AML-193 (cell line): ENCODE measurements at places on chromosomes 6 and 20.
A peak's percentile ranks its signal among the peaks of the same experiment; 100 is the strongest.

- no peak for DNase-seq
These were observed 113.5 kb downstream of the JARID2 start for GRCh38 chr6:15359335-15359862.

DNA sequence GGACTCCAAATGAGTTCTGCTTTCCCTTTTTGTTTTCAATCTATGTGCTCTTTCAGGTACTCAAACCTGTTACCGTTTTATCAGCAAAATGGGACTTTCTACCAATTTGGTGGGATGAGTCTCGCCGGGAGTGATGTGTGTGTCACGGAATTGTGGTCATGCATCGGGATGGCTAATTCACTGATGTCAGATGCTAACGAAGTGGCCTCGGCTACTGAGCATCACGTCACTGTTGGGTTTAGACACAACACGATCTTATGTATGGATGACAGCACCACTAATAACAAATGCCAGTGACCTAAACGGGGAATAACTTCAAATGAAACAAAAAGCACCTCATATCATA, 1.6 kb upstream of the PCK1 start:
- DNase-seq: no peak

DNA sequence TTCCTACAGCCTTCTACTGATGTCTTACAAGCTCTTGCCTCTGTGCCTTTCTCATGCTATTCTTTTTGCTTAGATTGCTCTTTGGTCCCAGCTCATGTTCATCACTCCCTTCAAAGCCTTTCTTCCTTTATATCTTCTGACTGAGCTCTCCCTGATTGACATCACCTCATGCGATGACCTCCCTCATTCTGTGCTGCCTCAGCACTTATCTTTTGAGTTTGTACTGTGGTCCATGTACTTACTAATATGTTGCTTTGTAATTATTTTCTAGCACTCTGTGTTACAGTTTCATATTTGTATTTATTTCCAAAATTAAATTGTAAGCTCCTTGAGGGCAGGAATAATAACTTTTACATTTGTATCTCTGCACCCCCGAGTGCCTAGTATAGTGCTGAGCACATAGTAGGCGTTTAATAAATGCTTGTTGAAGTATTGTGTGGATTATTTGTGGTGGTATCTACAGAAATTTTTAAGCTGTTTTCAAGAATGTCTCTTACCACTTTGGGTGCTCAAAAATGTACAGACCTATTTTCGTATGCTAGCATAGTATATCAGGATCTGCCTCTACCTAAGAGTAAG, 17.4 kb downstream of the ZKSCAN8 start:
- DNase-seq: no peak

GRCh38 chr20:58117944-58118343, 110.5 kb downstream of the ANKRD60 start:
- DNase-seq: no peak

GRCh38 chr20:47610247-47610944, 108.7 kb downstream of the NCOA3 start:
- peak; percentile 70 for DNase-seq

DNA sequence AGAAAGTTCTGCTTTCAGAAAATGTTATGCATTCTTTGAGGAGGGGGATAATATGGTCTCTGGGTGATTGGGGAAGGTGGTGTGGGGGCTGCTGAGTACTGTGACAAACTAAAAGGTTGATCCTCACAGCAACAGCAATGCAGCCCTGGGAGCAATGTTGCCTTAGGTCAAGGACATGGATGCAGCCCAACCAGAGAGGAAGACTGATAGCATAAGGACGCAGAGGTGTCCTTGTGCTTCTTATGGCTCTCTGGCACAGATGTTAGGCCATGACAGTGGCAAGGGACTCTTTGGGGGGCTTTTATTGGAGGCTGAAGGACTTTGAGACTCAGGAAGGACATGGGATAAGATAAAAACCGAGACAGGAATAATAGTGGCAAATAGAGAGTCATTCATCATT, 186.2 kb upstream of the PHACTR1 start:
- DNase-seq: no peak

DNA sequence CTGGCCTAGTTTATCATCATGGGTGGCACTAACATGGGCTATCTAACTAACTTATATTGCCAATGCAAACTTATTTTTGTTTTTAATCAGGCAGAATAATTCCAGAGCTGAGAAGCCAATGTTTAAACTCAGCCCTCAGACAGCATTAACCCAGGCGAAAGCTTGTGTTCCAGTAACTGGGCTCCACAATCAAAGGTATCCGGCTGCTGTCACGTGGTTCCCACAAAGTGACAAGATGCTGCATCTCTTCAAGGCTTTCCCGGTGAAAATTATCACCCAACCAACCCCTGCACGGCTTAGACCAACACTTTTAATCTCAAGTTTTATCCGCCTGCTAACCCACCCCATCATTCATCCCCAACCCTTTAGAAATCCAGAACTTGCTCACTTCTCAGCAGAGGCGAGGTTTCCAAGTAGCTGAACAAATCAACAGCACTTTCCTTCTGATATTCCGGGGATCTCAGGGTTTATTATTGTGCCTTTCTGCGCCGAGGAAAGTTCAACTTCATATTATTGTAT, 885 bp downstream of the MTCL3 start:
- DNase-seq: no peak

GRCh38 chr20:53974785-53975555, 95.4 kb downstream of the BCAS1 start:
- DNase-seq: no peak

DNA sequence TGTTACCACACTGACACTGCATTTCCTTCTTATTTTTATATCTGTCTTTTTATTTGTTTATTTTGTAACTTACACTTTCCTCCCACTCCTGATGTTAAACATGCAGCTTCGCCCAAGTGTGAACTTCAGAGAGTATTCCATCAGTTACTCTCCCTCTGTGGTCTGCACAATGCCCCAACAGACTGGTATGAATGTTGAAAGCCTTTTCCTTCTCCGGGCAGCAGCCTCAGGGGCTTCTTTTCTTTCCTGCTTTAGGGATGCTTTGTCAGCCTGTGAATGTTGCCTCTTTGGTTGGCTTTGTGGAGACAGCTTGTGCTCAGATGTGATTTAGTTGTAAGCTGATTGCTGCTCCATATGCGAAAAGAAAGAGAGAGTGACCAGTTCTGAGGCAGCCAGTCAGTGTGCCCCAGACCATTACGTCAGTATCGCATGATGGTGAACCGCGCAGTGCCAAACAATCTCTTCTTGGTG, 44.0 kb downstream of the SMPDL3A start:
- DNase-seq: no peak

DNA sequence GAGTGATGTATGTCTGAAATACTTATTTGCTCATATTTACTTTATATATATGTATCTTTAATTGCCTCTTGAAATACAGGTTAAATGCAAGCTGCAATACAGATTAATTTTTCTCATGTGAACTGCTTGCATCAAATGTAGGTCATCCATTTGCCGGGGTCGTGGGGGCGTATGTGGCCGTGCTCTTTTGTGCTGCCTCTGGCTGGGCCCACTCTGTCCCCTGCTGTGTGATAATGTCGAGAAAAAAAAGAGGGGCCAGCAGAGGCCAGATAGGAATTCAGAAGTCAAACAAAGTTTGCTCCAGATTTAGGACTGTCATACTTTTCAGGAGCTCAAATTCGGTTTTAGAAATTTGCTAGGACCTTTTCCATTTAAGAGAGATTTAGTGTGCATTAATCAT, 459.6 kb upstream of the SOX4 start:
- DNase-seq: no peak

- no peak for DNase-seq
These were observed 2.2 kb downstream of the CBLN4 start for GRCh38 chr20:56002908-56003800.

DNA sequence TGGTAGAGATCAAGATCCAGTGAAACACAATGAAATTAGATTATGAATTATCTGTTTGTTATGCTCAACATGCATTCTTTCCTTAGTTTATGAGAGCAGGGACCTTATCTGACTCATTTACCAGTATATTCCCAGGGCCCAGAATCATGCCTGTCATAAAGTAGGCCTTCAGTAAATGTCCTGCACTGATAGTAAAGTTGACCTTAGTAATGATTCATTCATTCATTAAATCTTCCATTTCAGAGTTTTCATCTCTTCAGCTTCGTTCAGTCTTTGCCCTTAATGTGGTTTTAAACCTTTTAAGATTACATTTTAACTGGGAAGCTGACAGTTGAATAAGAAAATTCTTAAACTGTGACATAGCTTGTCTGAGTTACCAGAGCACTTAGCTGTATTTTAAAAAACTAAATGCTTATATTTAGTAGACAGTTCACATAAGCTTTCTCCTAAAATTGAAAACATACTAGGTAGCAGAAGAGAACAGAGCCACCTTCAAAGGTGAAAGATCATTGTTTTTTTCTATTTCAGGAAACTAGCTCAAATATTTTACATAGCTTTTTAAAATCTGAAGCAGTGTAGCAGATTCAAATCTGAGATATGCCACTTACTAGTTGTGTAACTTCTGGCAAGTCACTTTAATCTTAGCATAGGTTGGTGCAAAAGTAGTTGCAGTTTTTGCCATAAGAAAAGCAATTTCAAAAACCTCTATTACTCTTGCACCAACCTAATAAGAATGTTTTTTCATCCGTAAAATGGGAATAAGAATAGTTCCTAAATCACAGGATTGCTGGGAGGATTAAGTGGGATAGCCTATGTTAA, 41.4 kb downstream of the MCM8 start:
- DNase-seq: no peak

DNA sequence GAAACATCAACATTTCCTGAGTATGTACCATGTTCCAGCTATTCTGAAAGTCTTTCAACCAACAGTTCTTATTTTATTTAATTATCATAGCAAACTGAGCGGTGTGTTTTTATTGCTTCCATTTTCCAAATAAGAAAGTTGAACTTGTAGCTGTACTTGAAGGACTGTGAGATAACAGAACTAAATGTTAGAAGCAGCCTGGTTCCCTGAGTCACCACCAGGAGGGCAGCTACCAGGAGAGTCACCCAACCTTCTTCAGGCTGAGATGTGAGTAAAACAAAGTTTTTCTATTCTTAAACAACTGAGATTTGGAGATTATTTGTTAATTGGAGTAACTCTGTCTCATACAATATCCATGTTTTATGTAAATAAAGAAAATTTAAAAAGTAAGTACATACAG, 403.4 kb downstream of the PKHD1 start:
- no peak for DNase-seq

DNA sequence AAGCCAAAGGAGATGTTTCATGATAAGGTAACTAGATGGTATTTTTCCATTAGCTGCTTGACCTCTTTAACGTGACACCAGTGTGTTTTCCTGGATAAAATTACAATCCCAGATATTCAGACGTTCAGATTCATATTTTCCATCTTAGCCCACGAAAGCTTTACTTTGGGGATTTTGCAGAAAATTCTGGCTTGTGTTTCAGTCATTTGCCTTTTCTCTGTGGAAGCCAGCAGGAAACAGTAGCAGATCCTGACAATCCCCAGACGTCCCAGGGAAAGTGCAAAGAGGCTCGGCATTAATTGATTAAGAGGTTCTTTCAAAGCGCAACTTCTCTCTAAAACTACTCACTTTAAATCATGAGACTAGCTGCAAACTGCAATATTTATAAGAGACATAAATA, 243.6 kb downstream of the UST start:
- no peak for DNase-seq

- DNase-seq: no peak
These were observed 24.9 kb downstream of the SLC35D3 start for GRCh38 chr6:136947037-136947436.

DNA sequence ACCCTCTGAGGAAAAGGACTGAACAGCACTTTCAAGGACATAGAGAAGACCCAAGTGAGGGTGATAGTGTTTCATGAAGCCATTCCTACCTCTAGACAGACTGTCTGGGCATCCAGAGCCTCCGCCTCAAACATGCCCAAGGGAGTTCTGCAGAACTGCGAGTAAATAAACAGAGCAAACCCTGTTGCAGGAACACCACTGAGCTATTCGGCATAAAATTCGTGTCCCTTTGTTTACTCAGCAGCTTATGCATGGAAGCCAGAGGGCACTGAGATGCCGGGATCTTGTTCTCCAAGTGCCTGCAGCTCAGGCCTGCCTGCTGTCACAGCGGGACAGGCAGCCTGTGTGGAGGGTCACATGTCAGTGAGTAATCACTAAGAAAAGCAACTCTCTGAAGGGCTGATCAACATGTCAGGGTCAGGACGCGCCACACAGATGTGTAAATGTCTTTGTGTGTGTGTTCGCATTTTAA, 164.9 kb upstream of the HEY2 start:
- no peak for DNase-seq

- DNase-seq: no peak
These were observed 154.7 kb downstream of the PHF3 start for GRCh38 chr6:63790334-63790733.
